ENCODE measurements at places on chromosomes 2 and 18.

DNA sequence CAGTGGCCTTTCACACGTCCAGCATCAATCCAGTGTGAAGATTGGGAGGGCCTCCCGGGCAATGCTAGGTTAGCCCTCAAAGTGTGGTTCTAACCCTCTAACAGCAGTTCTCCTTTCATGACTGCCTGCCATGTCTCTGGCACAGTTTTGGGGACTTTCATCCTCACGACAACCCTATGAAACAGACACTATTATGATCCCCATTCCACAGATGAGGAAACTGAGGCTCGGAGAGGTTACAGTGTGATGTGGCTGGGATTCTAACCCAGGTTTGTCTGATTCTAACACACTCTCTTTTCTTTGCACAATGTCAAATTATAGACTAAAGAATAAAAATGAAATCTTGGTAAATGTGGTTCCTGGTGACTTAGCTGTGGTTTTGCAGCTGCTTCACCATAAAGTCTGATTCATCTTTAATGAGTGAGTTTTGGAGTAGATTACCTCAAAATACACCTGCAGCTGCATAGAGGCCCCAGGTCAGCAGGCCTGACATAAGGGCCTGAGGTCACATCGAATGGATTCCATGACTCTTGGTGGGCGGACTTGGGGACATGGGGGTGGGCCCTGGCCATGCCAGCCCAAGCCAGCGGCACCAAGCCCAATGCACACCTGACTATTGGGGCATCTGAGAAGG, 214.4 kb downstream of the GLI2 start:
- no peak for DNase-seq

DNA sequence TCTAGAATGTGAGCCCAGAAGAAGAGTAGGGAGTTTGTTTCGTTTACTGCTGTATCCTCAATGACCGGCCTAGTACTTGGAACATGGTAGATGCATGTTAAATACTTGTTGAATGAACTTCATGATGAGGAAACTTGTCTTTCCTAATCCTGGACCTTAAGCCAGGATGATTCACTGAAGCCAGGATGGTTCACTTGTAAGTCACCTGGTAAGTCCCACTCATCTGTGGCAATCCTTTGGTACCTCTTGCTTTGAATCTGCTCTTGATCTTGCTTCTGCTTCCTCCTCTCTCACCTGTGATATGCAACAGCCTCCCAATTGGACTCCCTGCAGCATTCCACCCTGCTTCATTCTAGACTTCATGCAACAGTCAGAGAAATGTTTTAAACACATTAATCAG, 43.6 kb downstream of the QPCT start:
- DNase-seq, result no peak

DNA sequence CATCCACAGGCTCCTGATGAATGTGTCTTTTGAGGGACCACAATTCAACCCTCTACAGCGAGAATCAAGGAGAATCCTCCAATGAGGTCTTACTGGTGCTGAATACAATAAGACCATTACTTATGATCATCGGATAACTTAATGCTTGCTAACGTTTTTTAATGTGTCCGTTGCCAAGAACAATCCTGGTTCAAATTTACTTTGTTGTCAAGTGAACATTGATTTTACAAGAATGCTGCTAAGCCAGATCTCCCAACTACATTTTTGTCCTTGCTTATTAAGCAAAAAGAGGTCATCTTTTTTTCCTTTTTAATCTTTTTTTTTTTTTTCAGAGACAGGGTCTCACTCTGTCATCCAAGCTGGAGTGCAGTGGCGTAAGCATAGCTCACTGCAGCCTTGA, 93.7 kb downstream of the THNSL2 start:
- DNase-seq, result no peak

DNA sequence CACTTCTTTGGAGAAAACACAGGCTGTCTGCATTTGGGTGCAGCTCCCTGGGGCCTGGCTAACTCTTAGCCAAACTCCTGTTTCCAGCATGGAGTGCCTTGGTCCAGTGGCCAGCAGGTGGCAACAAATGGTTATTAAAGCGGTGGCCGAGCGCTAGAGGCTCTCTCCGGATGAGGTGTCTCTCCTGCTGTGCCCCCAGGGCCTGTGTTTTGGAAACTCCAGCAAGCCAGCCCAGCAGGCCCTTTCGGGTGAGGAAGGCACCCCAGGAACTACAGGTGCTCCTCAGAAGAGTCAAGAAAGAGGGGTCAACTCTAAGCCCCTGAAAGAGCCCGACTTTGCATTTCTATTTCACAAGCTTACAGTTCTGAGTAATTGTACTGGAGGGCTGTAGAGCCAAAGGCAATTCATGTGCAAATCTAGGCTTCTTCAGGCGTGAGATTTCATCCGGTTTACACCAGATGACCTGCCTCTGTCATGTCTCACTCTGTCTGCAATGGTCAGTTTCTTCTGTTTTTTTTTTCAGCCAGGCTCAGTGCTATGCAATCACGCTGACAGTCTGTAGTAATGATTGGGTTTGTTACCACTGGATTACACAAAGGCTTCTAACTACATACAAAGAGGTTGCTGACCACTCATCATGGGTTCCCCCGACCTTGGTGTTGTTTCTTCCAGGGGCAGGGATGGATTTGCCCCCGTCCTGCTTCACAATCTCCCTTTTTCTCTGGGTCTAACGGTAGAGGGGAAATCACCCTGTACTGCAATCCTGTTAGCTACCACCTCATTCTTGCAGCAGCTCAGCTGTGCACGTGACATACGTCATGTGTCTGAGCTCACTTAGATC, 7.6 kb upstream of the CHRNA1 start:
- DNase-seq, result peak; percentile 54

DNA sequence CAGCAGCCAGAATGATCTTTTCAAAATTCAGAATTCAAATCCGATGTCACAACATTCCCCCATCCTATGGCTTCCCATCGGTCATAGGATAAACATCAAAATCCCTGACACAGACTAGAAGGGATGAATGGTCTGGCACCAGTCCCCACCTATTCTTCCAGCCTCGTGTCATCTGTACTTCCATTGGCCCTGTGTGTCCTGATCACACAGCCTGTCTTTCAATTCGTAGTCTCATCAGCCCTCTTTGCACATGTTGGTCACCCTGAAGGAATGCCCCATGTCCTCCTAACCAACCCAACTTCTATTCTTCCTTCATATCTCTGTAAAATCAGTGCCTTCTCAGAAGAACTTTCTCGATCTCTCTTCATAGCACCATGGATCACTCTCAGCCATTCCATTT, 157.2 kb downstream of the NEB start:
- DNase-seq, result no peak

DNA sequence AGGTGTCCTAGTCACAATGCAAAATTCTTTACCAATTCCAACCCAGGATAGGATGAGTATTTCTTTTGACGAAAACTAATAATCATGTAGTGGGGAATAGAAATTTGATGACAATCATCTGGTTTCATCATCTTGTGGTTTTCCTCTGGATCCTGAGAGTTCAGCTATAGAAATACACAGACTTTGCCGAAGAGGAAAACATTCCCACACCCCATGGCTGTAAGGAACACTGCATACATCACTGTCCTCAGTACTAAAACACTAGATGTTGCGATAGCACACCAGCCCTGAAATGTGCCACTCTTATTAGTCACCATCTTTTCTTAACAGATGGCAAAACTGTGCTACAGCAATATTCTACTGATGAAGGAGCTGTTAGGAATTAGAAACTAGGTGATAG, 29.4 kb downstream of the CERKL start:
- DNase-seq, result no peak
